HCT116 (cell line): ENCODE measurements at places on chromosomes 13 and 19. TPM values are rescaled to one million over a fixed set of nuclear protein-coding genes. Genes with fewer than 3 reads are reported as not detected.

Gene CYP2A13
- not detected for total RNA-seq

Gene PEG3
- 0.34 TPM for total RNA-seq

Gene ZNF221
- total RNA-seq: 2.5 TPM

Gene SIAH3
- total RNA-seq: not detected

Gene ZNF443
- total RNA-seq: 2.9 TPM

Gene TMPRSS9
- total RNA-seq: not detected

Gene HCN2
- 2.4 TPM for total RNA-seq

Gene ADM5
- 12.1 TPM for total RNA-seq

Gene TSKS
- 0.76 TPM for total RNA-seq

Gene MBD3L3
- total RNA-seq: not detected

Gene NLRP5
- 0.30 TPM for total RNA-seq
